ENCODE measurements at places on chromosomes 2 and 18.

DNA sequence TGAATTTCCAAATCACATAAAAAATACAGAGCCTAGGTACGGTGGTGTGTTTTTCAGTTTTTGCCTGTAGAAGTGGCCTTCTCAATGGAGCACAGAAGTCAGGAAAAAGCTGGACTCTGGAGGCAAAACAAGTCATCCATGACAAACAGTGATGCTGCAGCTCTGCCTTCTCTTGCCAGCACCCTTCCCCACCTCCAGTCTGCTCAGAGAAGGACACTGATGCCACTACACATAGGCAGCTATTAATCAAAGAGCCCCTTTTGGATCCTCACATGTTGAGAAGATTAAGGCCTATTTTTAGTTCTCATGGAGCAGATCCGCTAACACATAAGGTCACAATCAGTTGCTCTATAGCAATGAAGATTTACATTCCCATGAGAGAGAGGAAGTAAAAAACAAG lies 181.6 kb upstream of the GALNT5 start:
- no peak for DNase-seq

DNA sequence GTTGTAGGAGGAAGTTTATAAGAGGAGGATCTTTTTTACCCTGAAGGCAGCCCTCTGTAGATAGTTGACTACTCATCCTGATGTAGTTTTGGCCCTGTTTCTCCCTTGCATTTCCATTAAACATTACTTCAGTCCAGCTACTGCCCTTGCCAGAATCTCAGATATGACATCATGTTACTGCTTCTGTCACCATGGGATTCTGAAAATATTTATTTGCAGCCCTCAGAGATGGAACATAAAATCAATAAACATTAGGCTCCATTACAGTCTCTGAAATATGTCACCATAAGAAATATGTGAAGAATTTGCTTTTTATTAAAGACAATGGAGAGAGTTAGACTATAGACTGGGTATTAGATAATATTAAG lies 68.7 kb upstream of the STK39 start:
- DNase-seq = no peak

GRCh38 chr18:33010149-33010548 lies 237.3 kb upstream of the KLHL14 start:
- DNase-seq = no peak

DNA sequence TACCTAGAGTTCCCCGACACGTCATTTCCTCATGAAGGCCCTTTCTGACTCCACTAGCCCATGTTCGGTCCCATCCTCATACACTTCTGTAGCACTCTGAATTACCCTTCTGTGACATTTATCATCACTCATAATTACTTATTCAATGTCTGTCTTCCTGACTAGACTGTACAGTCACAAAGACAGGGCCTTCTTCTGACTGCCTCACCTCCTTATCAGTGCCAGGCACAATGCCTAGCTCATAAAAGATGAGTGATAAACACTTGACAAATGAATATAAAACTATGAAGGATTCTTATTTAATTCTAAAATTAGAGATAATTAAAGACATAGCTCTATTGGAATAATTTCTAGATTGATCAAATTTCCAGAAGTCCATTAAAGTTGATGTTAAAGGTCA lies 1.4 kb upstream of the UBXN4 start:
- no peak for DNase-seq

GRCh38 chr18:38759457-38759856 lies 1193.9 kb upstream of the CELF4 start:
- no peak for DNase-seq

DNA sequence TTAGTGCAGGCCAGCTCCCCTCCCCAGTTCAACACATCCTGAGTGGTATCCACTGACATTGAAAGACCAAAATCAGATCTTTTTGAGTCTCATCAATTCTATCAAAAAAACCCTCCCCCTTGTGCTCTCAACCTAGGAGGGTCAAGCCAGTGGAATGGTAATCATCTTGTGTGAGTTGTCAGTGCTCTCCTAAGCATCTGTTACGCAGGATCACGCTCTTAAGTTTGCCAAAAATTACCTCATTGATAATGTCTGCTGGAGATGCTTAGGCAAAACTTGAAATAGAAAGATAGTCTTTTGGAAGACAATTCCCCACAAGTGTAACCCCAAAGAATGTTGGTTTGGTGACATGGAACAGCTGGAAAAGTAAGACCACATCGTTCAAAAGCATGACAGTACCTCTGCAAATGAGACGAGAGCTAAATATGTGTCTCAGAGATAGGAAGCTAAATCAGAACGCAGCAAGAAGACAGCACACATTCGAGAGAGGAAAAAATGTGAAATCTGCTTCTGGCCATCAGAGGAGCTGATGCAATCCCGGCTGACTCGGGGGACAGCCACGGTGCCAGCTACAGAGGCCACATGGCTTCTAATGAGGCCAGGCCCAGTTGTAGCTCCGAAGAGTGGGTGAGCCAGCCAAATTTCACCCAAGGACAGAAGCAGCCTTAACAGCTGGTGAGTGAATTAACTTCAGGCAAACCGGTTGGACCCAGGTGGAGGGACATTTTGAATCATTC lies 753.9 kb downstream of the RNF144A start:
- DNase-seq = no peak

DNA sequence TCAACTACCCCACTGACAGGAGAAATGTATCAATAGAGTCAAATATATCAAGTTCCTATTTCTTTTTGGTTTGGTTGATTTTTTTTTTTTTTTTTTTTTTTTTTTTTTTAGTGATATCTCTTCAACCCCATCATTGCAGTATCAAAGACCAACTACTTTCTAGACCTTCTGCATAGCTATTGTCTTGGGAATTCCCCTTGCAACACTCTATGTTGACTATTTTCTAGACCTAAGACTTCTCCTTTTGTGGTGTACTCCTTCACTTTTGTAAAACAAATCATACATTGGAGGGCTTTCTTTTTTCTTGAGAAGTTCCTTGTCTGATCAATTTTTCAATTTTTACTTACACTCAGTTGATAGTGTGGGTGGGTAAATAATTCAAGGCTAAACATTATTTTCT lies 46.5 kb upstream of the NR4A2 start:
- no peak for DNase-seq

DNA sequence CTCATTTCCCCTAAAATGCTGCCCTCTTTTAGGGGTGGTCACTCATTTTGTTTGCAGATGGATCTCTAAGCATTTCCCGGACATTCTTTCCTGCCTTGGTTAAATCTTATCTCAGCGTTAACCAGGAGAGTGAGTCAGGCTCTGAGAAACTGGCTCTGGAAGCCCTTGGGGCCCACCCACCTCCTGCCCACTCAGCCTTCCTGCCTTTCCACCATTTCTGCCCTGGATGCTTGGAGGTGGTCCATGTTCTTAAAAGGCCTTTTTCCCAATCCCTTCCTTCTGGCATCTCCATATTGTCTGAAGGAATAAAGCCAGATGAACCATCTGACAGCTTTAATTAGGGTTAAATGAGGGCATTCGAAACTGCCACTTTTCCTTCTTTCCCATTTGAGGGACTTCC lies 9.5 kb downstream of the HK2 start:
- no peak for DNase-seq

DNA sequence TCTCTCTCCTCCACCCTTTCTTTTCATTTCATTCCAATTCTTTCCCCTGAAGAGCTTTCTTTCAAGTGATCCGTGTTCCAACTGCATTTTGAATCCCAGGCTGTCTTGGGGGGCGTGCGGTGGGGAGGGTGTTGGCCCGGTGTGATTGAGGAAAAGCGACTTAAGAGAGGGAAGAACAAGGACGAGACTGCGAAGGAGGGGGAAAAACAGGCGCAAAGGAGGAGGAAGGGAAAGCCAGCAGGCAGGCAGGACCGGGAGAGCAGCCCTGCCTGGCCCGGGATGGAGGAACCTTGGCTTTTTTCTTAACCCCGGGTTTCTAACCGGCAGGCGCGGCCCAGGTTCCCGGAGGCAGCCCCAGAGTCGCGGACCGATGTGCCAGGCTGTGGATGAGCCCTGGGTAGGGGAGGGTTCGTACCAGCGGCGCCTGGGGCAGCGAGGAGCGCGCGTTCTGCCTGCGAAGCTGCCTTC lies 1.3 kb downstream of the ADCYAP1 start:
- DNase-seq = no peak

DNA sequence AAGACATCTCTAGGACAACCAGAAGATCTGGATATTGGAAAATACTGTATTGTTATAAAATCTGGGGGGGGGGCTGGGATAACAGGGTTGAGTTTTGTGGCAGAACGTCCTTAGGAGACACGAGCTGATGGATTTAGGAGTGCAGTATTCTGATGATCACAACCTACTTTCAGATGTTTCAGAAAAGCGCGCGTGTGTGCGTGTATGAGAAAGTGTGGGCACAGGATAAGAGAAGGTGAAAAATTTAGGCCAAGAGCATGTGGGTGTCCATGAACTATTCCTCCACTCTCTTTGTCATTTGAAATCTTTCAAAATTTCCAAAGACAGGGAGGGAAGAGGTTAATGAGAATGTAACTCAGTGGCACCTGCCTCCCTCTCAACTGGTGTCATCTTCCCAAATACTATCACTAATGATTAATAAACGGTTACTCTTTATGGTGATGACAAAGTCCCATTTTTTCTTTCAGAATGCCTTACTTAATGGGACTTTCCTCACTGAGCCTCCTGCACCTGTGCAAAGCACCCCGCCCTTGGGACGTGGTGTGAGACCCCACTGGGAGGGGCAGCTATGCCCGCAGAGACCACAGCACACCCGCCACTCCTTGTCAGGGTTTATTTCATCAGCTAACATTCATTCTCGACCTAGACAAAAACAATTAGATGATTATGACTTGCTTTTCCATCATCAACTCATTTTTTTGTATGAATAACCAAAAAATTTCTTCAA lies 53.6 kb downstream of the HS6ST1 start:
- DNase-seq = no peak

- no peak for DNase-seq
These were observed 134.0 kb downstream of the MREG start for GRCh38 chr2:215879331-215879730.

DNA sequence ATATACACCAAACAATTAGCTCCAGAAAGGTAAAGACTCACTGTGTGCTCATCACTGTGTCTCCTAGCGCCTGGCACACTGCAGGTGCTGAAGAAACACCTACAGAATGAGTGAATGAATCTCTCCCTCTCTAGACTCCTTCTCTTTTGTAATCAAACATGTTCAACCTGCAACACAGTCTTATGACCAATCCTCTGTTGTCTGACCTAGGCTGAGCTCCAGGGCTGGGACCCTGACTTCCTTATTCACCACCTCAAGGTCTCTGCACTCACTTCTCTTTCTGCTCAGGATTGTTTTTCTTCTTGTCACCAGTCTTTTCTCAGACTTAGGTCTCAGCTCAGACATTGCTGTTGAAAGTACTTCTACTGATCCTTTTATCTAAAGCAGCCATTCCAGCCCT lies 9.8 kb downstream of the CKAP2L start:
- no peak for DNase-seq

DNA sequence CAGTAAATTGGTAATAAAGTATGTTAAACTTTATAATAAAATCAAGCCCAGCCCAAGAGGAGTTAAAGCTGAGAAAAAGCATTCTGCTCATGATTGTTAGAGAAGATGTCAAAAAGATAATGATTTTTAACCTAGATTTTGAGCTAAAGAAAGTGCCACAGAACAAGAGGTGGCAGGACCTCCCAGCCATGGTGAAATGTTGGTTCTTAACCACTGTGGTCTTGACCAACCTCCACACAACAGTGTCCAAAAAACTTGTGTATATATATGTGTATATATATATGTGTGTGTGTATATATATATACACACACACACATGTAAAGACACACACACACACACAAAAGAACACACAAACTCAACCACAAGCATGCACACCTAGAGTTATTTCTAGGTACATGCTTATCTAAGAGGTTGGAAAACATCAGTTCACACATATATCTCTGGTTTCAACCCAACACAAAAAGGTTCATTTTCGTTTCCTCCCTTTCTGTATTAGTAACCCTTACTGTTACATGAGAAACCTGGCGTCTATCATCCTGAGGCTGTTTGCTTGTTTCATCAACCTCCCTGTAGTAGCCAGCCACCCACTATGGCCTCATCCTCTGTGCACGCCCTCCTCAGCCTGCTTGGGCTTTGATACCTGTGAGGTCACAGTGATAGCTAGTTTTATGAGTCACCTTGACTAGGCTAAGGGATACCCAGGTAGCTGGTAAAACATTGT lies 631.8 kb upstream of the ID2 start:
- no peak for DNase-seq

DNA sequence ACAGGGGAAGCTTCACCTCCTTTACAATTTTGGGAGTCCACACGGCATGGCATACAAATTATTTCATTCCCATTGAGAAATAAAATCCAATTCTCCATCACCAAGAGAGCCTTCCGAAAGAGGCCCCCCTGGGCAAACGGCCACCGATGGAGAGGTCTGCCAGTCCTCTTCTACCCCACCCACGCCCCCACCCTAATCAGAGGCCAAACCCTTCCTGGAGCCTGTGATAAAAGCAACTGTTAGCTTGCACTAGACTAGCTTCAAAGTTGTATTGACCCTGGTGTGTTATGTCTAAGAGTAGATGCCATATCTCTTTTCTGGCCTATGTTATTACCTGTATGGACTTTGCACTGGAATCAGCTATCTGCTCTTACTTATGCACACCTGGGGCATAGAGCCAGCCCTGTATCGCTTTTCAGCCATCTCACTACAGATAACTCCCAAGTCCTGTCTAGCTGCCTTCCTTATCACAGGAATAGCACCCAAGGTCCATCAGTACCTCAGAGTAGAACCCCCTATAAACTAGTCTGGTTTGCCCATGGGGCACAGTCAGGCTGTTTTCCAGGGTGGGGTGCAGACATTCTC lies 58.3 kb downstream of the BCL11A start:
- no peak for DNase-seq

- DNase-seq = no peak
These were observed 52.1 kb upstream of the ANKRD62 start for GRCh38 chr18:12041561-12041960.

DNA sequence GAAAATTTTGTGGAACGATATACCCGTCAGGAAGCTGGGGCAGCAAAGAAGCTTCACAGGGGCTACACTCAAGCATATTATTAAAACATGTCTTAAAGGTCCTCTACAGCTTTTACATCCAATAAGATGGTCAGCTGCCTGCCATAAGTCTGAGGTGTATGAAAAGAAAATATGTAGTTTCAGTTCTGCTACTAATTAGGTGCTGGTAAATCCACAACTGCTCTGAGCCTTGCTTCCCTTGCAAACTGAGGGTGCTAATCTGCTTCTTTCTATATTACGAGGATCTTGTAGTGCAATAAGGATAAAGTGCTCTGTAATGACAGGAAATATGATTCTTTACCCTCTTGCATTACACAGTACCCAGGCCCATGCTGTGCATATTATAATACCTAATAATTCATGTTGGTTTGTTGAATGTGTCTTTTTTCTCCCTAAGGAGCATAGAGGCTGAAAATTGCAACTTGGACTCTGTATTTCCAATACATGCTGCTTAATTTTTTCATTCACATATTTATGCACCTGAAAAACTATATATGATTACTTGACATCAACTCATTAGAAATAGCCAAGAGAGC lies 14.5 kb upstream of the SLC8A1 start:
- no peak for DNase-seq

GRCh38 chr18:9869715-9870430 lies 15.9 kb upstream of the TXNDC2 start:
- DNase-seq = no peak

GRCh38 chr2:71358931-71359671 lies 27.5 kb downstream of the ZNF638 start:
- no peak for DNase-seq

All from NAMALWA (cell line).